Activated T-helper 9 cell treated with anti-CD3 and anti-CD28 coated beads, Interleukin-2, amount 50 U/mL, for 16 hours (primary cell): ENCODE measurements at places on chromosomes 7 and 10.

DNA sequence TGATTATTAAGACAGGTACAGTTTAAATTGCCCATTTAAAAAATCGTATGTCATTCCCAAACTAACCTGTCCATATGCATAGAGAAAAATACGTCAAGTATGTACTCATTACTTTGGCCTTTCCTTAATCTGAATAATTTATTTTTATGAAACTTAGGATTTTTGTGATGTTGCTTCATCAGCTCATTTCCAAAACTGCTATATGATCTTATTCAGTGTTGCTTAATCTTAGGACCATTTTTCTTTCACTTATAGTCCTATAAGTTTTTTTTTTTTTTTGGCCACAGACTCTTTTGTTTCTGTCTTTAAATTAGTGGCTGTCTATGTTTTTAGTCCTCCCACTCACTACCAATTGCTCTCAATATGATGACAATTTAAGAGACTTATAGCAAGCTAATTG is 345.1 kb downstream of the PHTF2 start:
- DNase-seq, result no peak

GRCh38 chr10:4177791-4178190 is 392.8 kb upstream of the KLF6 start:
- no peak for DNase-seq

- DNase-seq, result no peak
Measured at GRCh38 chr7:137967143-137968018, 34.5 kb downstream of the CREB3L2 start.

DNA sequence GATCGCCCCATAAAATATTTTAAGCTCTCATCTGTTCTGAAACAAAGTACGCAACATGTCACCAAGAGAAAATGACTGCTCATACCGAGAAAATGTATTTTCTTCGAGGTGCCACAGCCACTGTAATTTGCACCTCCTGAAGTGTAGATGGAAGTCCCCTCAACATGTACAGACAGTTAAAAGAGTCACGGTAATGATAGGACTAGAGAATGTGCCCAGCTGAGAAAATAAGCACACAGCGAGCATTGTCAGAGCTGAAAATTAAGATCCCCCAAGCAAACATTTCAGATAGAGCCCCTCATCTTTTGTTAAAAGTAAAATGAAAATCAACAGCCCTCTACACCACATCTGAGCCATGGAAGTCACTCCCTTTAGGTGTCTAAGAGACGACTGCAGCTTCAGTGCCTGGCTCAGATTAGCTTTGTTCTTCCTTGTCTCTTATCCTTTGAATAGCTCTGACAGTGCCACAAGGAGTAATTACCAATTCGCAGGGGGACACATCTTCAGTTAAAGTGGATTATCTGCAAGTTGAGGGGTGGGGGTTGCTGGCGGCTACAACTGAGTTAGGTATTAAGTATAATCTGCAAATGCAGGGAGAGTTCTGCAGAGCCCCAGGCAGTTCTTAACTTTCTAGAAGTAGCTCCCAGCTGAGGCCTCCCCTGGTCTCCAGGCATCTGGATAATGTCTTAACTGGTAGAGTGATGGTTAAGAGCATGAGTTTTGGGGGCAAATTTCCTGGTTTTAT is 222.7 kb upstream of the C7orf33 start:
- DNase-seq, result no peak

DNA sequence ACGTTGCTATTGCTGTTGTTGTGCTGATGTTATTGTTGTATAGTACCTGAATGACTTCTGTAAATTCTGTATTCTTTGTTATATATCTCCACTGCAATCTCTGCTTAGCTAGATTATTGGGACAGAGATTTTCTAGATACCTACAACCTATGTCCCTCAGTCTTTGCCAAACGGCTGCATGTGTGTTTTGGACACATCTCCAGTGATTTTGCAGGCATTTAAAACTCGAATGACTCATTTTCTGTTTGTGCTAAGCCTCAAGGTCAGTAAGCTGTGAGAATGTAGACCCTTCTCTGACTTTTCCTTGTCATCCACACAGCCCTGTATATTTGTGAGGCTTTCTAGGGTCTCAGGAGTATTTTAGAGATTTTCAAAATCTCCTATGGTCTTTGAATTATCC is 410.7 kb downstream of the POM121L12 start:
- DNase-seq, result no peak

- peak; percentile 43 for DNase-seq
Measured at GRCh38 chr7:138460649-138461607, 869 bp downstream of the TRIM24 start.

DNA sequence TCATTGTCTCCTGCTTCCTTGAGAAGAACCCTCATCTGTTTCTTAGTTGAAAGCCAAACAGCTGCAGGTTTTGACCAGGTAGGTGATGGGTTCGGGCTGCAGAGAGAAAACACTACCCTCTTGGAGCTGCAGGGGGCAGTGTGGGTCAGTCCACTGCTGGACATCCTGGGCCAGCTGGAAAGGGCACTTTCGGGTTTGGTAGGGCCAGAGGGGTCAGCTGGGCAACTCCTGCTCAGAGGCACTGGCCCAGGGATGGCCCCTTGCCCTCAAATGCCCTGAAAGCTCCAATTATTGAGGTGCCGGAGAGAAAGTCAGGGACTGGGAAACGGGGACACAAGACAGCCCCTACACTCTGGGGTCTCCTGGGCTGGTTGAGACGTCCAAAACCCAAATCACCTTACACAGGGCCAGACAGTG is 90.7 kb downstream of the MKI67 start:
- peak; percentile 43 for DNase-seq

- no peak for DNase-seq
Measured at GRCh38 chr7:23700046-23700445, 10.0 kb upstream of the STK31 start.
